ENCODE measurements at places on chromosomes 12 and 14. TPM values are rescaled to one million over a fixed set of nuclear protein-coding genes. Genes with fewer than 3 reads are reported as not detected.

The TAS2R14 gene
- total RNA-seq, result 1.3 TPM

GRCh38 chr12:28065889-28066630 is 93.5 kb upstream of the PTHLH start:
- DNase-seq, result no peak

DNA sequence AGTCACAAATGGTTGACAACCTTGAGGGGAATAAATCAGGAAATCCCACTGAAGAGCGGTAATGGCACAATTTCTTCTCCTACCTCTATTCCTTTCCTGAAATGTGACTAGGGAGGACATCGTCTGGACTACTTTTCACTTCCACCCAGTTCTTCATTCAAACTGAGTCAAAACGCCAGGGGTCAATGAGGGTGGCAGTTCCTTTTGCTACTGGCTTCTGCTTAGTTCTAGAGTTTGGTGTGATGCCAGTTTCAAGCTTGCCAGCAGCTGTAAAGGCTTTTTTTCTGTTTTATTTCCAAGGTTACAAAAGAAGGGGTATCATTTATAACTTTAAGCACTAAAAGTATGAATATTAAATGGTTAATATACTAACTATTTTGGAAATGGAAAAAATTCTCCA is 286.5 kb downstream of the SOX5 start:
- no peak for DNase-seq

DNA sequence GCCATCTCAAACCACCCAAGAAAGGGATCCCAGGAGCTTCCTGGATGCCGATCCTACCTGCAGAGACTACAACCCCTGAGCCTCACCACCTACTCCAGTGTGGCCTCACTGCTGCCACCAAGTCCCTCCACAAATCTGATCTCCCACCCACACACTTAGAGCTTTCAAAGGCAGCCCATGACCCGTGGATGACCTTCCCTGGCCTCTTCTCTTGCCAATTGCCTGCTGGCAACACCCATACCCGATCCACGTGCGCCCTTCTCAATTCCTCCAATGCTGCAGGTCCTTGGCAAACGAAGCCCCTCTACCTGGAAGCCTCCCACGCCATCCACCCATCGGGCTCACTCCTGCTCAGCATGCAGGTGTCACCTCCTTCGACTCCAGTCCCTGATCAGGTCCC is 30.7 kb downstream of the HVCN1 start:
- DNase-seq, result no peak

DNA sequence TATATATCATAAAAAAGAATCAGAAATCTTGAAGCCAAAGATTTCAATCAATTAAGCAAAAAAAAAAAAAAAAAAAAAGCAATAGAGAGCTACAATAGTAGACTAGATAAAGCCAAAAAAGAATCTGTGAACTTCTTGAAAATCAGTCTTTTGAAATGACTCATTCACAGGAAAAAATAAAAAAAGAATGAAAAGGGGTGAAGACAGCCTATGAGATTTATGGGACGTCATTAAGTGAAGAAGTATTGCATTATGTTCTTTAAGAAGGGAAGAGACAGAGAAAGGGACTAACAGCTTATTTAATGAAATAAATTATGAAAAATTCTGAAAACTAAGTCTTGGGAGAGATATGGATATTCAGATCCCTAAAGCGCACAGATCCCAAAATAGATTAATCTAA is 103.8 kb downstream of the ACSS3 start:
- DNase-seq, result no peak

- DNase-seq, result peak; percentile 92
Observed at GRCh38 chr12:116599285-116600136, 40.3 kb downstream of the MAP1LC3B2 start.

The TMEM132C gene
- 0.27 TPM for total RNA-seq

The EIF2B2 gene
- total RNA-seq, result 36.4 TPM

GRCh38 chr14:55389330-55389729 is 22.3 kb downstream of the ATG14 start:
- DNase-seq, result no peak

Measured in cardiac septum (tissue), 1 donor.